Activated T-cell treated with anti-CD3 and anti-CD28 coated beads for 4 hours (primary cell): ENCODE measurements at places on chromosomes 6 and 20.

- DNase-seq, result no peak
Observed at GRCh38 chr6:80174900-80175572, 68.6 kb downstream of the BCKDHB start.

GRCh38 chr6:22036699-22037098, 260.1 kb downstream of the PRL start:
- no peak for DNase-seq

GRCh38 chr20:58622671-58623578, 28.2 kb upstream of the STX16 start:
- no peak for DNase-seq

DNA sequence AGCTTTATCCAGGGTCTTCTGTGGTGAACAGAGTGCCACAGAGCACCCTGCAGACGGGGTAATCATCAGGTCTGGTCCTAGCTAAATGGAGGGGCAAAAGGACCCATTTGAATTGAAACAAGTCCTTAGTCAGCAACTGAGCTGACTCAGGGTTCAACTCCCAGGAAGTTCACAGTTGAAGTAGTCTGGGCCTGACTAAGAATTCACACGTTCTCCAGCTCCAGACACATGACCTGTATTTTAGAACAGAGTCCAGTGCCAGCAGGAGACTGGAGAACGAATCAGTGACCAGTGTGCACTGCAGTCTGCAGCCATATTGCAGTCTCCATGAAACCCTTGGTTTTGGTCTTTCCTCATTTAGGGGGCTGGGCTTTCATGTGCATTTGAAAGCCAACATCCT, 85.2 kb downstream of the ELOVL4 start:
- no peak for DNase-seq

- DNase-seq, result no peak
Observed at GRCh38 chr20:61146023-61146422, 106.0 kb upstream of the CDH4 start.

- no peak for DNase-seq
Observed at GRCh38 chr6:4645713-4646360, 130.4 kb upstream of the CDYL start.

DNA sequence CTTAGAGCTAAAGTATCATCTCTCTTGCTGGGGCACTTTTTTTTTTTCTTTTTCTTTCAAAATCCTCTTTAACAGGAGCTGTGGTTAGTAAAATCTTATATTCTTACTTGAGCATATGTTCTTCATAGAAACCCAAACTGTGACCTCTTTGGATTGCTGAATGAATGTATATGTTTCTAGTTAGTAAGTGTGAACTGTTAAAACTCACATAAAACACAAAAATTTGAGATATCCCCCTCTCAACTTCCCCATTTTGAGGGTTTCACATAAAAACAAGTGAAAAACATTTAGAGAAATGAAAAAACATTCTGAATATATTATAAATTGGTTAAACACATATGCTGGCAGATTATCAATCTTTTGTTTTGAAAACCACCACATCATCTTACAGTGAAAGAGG, 78.1 kb downstream of the INSM1 start:
- DNase-seq, result no peak

GRCh38 chr20:37992802-37993409, 40.4 kb downstream of the TTI1 start:
- no peak for DNase-seq

DNA sequence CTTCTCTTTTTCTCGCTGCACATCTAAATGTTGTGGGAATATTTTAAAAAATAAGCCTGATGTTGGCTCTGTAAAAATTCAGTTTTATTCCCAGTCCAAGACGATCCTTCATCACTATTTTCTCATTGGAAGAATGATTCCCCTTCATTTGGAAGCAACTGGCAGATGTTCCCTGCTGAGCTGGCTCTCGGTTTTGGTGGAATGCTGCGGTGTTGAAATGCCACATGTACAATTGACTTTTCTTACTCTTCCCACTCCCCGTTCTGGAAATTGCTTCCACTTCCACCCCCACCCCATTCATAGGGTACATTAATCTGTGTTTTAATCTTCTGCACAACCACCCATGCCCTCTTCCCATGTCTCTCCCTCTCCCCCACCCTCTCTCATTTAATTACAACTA, 496.3 kb upstream of the MAP3K7 start:
- DNase-seq, result no peak

- DNase-seq, result no peak
Observed at GRCh38 chr20:24653306-24653705, 183.9 kb downstream of the SYNDIG1 start.

DNA sequence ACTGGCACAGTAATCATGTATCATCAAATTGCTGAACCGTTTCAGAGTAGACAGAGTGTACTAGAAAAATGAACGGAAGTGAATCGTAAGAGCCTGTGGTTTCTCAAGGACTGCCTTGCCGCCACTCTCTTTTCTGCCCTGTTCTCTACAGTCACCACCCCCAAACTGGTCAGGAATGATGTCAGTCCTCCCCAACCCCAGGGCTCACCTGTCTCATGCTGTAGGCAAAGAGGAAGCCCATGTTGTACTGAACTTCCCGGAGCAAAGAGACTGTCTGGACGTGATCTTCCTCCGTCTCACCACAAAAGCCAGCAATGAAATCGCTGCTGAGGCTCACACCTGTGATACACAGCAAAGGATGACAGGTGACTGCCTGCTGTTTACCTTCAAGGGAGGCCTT, 31.0 kb downstream of the CDK5RAP1 start:
- DNase-seq, result peak; percentile 11

- DNase-seq, result no peak
Observed at GRCh38 chr20:4170621-4171537, 155.5 kb upstream of the RNF24 start.

- no peak for DNase-seq
Observed at GRCh38 chr6:111686249-111686931, 80.7 kb upstream of the TRAF3IP2 start.

DNA sequence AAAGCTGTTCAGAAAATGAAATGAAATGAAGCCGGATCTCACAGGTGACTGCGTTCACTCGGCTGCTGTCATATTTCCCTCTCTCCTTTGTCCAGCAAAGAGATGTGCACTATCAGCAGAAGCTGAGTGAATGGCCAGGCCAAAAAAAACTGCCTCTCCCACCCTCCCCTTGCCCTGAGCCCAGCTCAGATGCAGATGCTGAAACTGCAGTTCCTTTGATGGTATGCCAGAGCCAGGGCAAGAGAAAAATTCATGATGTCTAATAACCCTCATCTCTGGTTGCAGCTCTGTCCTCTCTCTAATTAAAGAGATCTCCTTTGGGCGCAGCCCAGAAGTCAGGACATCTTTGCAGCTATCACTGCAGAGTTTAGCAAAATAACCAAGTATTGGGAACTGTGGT, 210.5 kb upstream of the RIN2 start:
- no peak for DNase-seq

- no peak for DNase-seq
Observed at GRCh38 chr20:16286601-16287000, 286.6 kb downstream of the KIF16B start.

DNA sequence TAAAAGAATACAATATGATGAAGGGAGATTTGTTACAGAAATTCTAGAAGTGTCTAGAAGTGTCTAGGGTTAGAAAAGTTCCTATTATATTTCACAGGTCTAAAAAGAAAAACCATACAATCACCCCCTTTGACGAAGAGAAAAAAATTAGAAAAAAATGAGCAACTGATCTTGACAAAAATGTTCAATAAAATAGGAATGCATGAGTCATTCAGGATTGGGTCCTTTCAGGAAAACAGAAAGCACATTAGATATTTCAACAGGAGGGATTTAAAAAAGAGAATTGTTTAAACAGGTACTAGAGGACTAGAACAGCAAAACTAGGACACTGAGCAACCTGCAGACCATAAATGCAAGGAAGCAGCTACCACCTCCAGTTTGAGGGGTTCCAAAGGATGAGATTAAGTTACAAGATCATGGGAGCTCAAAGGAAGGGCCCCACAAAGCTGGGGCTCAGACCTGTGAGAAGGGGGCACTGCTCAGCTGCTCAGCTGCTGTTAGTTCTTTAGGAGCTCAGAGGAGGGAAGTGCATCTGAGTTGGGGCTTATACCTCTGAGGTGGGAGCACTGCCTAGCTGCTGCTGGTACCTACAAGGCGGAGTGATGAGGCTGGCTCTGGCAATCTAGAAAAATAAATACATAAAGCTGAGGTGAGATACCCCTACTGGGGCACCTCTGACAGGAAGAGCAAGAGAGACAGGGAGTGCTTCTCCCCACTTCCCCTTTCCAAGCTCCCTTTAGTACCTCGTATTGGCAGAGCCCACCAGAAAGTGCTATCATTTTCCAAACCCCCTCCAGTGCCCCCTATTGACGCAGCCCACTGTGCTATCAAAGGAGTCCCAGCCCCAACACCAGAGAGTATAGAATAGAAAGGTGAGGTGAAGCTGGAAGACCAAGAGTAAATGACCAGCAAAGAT, 27.1 kb upstream of the BEND6 start:
- no peak for DNase-seq

DNA sequence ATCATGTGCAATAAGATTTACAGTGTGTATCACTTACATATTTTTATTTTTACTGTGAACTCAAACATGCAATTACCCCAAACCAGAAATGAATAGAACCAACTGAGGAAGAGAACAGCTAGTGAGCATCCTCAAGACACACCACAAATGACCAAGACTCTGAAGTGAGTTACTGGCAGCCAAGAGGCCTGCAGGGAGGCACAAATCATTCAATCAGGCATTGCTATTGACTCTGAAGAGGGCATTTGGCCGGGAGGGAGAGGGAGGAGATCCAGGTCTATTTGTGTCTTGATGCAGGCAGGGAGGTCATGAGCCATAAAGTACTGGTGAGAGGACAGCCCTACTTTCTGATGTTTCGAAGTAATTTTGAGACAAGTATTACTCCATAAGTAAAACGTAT, 257.7 kb downstream of the BCKDHB start:
- DNase-seq, result no peak

GRCh38 chr6:2404211-2404929, 159.0 kb upstream of the GMDS start:
- no peak for DNase-seq

DNA sequence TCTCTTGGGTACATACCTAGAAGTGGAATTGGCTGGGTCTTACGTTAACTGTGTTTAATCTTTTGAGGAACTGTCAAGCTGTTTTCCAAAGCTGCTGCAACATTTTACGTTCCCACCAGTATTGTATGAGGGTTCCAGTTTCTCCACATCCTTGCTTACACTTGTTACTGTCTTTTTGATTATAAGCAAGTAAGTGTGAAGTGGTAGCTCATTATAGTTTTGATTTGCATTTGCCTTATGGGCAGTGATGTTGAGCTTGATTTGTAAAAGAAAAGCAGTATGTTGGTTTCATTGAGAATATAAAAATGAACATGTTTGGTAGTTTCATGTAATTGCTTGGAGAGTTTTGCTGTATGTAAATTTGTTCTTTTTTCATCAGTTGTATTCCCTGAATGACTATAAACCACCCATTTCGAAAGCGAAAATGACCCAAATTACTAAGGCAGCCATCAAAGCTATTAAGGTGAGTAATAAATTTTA, 40.4 kb downstream of the SCAF8 start:
- DNase-seq, result no peak

DNA sequence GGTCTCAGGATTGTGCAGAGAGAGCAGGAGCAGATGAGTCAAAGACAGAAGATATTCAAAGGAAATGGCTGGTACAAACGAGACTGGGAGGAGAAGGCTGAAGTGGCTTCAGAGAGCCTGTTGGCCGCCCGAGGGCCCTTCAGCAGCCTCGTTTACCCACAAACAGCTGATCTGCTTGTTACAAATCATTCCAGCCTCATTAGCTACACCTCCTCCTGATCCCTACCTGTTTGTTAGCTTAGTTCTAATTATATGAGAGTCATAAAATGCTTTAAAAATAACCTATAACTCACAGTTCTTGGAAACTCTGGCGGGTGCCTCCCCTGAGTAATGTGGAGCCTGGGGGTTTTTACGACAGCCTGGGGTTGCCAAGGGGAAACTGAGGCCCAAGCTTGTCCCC, 12.6 kb downstream of the GLP1R start:
- no peak for DNase-seq

GRCh38 chr20:21232546-21233280, 70.4 kb upstream of the XRN2 start:
- DNase-seq, result no peak

GRCh38 chr6:50849796-50850180, 31.1 kb downstream of the TFAP2B start:
- no peak for DNase-seq

DNA sequence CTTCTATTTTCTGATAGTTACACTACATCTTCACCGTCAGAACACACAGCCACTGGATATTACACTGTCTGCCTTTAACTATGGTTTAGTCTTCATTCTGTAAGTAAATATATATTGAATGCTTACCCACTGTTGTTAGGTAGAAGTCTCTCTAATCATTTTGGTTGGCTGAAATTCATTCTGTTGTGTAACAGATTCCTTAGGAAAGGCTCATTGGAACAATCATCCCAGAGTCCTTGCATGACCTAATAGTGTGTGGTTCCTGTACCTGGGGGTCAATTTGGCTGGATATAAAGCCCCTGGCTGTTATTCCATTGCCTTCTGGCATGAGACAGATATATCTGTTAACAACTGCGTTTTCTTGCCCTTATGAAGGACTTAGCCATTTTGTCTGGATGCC, 9.9 kb downstream of the BLOC1S5 start:
- no peak for DNase-seq

- no peak for DNase-seq
Observed at GRCh38 chr20:2618815-2619214, 33.6 kb upstream of the NOP56 start.
